Activated CD8-positive, alpha-beta memory T cell treated with anti-CD3 and anti-CD28 coated beads for 36 hours (primary cell): ENCODE measurements at places on chromosomes 16 and 17. TPM values are rescaled to one million over a fixed set of nuclear protein-coding genes. Genes with fewer than 3 reads are reported as not detected.

EFCAB5 gene
- total RNA-seq: 0.69 TPM

UTS2R gene
- total RNA-seq: not detected

WFDC1 gene
- total RNA-seq: not detected

GLP2R gene
- not detected for total RNA-seq

CHST5 gene
- 0.27 TPM for total RNA-seq

GPR139 gene
- total RNA-seq: not detected

SCIMP gene
- 0.08 TPM for total RNA-seq

PRSS27 gene
- 1.3 TPM for total RNA-seq

IL21R gene
- total RNA-seq: 86.4 TPM

ATP2A1 gene
- 1.7 TPM for total RNA-seq

KRTAP4-9 gene
- not detected for total RNA-seq

PIK3R5 gene
- total RNA-seq: 24.6 TPM
